ENCODE measurements at places on chromosomes 16 and 17. TPM values are rescaled to one million over a fixed set of nuclear protein-coding genes. Genes with fewer than 3 reads are reported as not detected.

BCKDK gene
- total RNA-seq = 27.2 TPM

PMP22 gene
- total RNA-seq = 54.9 TPM

CA10 gene
- not detected for total RNA-seq

NOG gene
- total RNA-seq = not detected

CCL8 gene
- total RNA-seq = not detected

B9D1 gene
- 19.0 TPM for total RNA-seq

CNTNAP1 gene
- total RNA-seq = 2.5 TPM

SARM1 gene
- total RNA-seq = 4.1 TPM

CMTM1 gene
- total RNA-seq = 1.1 TPM

C16orf46 gene
- total RNA-seq = 0.11 TPM

RNF222 gene
- not detected for total RNA-seq

PFAS gene
- total RNA-seq = 54.1 TPM

CACNG5 gene
- total RNA-seq = not detected
